ENCODE measurements at places on chromosomes 6 and 20.

- no peak for DNase-seq
Measured at GRCh38 chr6:38481211-38481836, 158.4 kb downstream of the BTBD9 start.

GRCh38 chr6:143708889-143709288, 31.1 kb downstream of the PHACTR2 start:
- DNase-seq: no peak

DNA sequence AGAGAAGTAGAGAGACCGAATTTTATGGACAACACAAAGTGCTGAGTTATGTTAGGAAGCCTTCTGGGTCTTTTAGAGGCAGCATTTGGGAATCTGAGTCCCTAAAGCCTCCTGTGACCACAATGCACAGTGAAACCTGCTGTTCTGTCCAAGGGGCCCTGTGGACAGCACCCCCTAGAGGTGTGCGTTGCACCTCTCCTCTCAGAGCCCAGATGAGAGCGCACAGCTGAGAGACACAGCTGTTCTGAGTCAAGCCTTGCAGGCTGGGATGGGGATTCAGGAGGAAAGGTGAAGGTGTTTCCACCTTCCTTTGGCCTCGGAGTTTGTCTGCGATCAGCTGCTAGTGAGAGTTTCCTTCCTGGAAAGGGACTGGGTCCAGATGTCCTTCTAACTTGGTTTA, 13.0 kb downstream of the PCK1 start:
- no peak for DNase-seq

- no peak for DNase-seq
Measured at GRCh38 chr6:158698931-158699330, 49.1 kb downstream of the SYTL3 start.

DNA sequence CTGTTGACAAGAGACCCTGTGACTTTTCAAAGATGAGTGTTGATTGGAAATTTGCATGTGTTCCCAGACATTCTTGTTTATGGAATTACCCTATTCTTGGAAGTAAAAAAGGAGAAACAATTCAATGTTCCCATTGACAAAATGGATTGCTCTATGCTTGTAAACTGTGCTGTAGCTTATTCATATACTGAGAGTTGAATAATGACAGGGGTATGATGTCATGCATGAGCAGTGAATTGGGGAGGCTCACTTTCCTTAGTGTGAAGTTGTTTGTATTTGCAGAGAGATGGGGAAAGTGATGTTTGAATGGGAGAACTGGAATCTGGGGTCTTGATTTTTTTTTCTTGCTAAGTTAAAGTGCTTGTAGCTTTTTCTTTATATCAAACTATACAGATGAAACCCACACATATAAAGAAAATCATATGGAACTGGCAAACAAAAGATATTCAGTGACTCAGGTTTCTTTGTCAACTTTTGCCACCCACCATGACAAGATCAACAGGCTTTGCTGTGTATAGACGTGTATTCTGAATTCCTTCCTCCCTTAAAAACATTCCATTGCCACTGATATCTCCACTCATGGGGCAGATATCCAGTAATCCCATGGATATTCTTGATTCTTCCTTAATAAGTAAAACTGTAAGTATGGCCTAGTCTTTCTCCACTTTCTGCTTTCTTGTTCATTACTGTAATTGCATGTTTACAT, 97.8 kb upstream of the JAG1 start:
- no peak for DNase-seq

- DNase-seq: no peak
Measured at GRCh38 chr6:128950864-128951263, 67.9 kb downstream of the LAMA2 start.

DNA sequence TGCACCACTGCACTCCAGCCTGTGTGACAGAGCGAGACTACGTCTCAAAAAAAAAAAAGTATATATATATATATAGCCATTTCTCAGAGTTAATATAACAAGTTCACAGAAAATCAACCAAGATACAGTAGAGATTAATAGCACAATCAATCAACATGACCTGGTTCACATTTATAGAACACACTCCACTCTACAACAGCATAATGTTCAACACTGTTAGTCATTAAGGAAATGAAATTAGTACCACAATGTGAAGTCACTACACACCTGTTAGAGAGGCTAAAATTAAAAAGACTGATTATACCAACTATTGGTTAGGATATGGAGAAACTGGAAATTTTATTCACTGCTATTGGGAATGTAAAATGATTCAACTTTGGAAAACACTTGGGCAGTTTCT, 387.7 kb downstream of the QKI start:
- no peak for DNase-seq

GRCh38 chr6:56978530-56978929, 23.6 kb downstream of the BEND6 start:
- DNase-seq: no peak

DNA sequence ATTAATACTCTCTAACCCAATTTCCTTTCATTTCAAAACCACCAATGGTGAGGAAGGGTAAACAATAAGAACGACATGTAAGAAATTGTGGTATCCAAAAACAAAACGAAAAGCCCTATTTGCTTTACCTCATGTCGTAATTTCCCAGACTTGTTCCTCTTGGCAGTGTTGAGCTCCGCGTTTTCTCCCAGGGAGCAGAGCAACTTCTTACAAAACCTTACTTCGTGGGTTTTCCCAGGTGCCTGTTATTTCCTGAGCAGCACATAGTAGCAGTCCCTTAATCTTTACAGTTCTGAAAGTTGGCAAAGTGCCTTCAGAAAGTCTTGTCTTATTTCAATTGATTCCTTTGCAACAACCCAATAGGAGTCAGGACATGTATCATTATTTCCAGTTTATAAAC, 207.9 kb upstream of the MARCKS start:
- no peak for DNase-seq

DNA sequence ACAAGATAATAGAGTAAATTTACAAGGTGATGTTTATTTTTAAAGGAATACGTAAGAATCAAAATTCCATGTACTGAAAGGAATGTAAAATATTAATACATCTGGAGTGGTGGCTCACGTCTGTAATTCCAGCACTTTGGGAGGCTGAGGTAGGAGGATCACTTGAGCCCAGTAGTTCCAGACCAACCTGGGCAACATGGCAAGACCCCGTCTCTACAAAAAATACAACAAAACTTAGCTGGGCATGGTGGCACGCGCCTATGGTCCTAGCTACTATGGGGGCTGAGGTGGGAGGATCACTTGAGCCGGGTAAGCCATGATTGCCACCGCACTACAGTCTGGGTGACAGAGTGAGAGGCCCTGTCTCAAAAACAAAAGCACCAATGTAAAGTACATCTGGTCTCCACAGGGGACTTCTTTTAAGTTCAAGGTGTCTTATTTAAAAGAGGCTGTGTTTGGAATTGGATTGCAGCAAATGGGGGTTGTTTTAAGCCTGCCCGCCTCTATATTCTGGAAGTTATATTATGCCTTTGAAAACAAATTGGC, 36.9 kb downstream of the ARID1B start:
- no peak for DNase-seq

DNA sequence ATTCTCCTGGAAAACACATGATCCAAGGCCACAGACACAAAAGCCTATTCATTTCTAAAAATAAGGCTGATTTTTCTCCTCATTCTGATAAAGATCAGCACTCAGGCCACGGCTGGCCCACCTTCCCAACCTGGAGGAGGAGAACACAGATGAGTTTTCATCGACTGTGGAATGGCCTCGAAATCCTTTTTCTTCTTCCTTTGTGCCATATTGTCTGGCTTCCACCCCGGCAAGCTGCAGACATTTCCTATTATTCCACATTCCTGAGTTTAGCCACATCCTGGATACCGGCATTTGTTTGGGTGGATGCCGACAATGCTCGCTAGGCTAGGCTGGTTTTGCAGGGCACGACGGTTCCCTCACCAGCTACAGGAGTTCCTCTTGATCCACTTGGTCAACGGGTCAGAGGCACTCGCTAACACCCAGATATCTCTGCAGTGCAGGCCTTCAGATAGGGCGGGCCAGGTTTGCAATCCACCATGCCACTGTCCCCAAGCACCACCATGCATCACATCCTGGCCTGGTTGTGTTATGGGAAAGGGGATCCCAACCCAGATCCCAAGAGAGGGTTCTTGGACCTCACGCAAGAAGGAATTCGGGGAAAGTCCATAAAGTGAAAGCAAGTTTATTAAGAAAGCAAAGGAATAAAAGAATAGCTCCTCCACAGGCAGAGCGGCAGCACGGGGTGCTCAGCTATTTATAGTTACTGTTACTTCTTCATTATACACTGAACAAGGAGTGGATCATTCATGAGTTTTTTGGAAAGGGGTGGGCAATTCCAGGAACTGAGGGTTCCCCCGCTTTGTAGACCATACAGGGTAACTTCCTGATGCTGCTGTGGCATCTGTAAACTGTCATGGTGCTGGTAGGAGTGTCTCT, 4.2 kb upstream of the CTSZ start:
- DNase-seq: peak; percentile 89

DNA sequence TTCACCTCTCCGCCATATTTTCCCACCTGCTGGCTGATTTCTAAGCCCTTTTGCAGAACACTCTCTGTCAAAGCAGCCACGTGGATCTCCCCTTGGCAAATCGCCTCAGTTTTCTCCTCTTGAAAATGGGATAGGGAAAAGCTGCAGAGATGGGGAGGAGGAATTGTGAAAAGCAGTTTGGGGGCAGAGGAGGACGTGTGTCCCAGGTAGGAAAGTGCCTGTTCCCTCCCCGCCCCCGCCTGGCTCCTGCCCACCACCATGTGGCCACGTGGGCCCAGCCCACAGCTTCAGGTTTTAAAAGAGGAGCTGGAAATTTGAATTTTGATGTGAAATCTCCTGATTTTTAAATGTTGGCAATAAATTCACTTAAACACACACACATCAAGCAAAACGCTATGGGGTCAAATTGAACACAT, 3.6 kb upstream of the CEBPB start:
- no peak for DNase-seq

GRCh38 chr6:53830366-53830765, 35.6 kb downstream of the LRRC1 start:
- no peak for DNase-seq

GRCh38 chr20:19457611-19458010, 245.2 kb downstream of the SLC24A3 start:
- DNase-seq: no peak

DNA sequence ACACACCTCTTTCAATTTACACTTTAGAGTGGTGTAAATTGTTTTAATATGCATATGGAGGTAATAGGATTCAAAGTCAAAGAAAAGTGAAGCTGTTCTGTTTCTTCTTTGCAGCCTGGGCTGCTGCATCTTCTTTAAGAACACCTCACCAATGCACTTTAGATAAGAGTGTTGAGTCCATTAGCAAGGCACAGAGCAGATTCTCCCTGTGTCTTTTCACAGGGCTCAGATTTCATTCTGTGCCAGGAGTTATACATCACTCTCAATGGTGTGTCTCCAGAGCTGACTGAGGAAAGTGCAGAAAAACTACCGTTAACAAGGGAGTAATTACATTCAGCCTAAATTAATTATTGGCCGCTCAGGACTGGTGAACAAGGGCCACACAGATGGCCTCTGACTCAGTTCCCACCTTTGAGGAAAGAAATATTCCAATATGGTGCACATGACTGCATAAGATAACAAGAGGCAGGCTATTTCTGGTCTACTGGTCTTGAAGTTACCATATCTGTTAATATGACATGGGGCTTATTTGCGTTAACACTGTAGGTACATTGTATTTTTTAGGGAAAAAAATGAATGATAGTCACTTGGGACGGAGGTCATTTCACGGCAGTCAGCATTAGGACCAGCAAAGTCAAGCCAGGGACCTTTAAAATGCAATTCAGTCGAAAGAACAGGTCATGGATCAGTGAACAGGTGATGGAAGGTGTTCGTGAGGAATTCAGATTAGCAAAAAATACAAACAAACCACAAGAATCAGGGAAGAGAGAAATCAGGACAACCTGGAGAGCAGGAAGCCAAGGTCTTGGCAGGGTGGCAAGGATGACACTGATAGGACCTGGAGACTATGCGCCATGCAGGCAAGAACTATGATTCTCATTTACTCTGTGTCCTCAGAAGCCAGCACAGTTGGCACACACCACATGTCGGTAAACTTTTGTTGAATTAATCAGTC, 203.7 kb downstream of the TBX18 start:
- DNase-seq: no peak

GRCh38 chr6:148893073-148893472, 146.2 kb downstream of the UST start:
- DNase-seq: no peak

- DNase-seq: no peak
Measured at GRCh38 chr6:11730641-11731040, 48.0 kb downstream of the ADTRP start.

- no peak for DNase-seq
Measured at GRCh38 chr6:17754254-17754653, 47.5 kb upstream of the NUP153 start.

DNA sequence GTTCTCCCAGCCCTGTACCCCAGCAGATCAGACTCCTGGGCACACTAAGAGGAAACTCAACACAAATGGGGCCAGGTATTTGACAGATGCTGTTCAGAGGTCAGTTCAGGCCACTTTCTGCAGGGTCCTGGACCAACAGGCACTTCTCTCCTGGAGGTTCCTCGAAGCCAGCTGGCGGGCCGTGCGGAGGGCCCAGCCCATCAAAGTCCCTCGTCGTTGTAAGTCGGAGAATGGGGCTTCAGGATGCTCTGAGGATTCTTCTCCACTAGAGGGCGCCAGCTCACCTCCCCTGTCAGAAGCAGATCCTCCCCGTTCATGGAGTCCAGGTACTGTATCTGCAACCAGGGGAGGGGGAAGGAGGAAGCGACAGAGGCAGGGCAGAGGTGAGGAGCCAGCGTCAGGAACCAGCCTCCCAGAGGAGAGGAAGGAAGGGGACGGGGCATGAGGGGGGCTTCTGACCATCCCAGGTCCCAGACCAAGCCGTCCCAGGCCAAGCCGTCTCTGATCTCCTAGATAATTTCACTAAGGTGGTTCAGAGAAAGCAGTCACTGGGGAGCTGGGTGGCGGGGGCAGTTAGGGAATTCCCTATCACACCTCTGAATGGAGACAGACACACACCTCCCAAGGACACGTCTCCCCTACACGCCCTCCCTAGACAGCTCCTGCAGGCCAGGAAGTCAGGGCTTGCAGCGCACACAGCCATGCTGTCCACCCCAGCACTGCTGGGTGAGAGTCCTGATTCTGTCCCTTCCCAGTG, 11.7 kb upstream of the FAM83C start:
- peak; percentile 95 for DNase-seq

GRCh38 chr20:21028921-21029320, 77.2 kb downstream of the LINC00237 start:
- no peak for DNase-seq

- no peak for DNase-seq
Measured at GRCh38 chr6:22069306-22069800, 227.5 kb downstream of the PRL start.

GRCh38 chr6:63236398-63236817, 25.1 kb downstream of the FKBP1C start:
- peak; percentile 26 for DNase-seq

DNA sequence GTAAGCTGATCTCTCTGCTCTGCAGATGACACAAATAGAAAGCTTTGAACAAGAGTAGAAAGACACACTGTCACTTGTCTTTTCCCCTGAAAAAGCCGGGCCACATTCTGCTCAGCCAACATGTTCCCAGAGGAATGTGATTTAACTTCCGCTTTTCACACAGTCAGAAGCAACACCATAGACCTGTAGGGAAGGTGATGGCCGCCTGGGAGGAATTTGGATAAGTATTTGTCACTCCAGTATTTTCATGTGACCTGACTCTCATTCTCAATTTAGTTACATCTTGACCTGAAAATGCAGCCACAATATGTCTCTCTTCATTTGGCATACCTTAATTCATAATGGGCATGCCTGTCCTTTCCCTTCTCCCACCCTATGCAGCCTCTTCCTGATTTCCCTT, 2.0 kb upstream of the GRM1 start:
- no peak for DNase-seq
